ENCODE measurements at places on chromosomes 16 and 17.

DNA sequence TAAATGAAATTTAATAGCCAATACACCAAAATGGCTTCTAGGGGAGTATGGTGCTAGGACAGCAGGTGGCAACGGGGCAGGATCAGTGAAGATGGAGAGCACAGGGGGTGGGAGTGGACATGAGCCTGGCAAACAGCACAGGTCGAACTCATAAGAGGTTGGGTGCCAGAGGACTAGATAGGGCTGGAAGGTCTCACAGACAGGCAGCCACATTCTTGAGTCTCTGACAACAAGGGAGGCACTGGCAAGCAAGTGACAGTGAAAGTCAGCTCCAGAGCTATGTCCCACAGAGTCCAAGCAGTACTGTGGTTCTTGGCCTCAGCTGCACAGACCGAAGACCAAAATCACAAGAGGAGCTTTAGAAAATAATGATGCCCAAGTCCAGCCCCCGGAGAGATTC is 61.2 kb downstream of the USP31 start:
- no peak for DNase-seq

GRCh38 chr16:77793417-77793816 is 5.1 kb downstream of the VAT1L start:
- DNase-seq, result no peak

- no peak for DNase-seq
These were observed 1.4 kb downstream of the LIG3 start for GRCh38 chr17:34981538-34982241.

GRCh38 chr16:14215941-14216340 is 144.8 kb downstream of the MRTFB start:
- no peak for DNase-seq

DNA sequence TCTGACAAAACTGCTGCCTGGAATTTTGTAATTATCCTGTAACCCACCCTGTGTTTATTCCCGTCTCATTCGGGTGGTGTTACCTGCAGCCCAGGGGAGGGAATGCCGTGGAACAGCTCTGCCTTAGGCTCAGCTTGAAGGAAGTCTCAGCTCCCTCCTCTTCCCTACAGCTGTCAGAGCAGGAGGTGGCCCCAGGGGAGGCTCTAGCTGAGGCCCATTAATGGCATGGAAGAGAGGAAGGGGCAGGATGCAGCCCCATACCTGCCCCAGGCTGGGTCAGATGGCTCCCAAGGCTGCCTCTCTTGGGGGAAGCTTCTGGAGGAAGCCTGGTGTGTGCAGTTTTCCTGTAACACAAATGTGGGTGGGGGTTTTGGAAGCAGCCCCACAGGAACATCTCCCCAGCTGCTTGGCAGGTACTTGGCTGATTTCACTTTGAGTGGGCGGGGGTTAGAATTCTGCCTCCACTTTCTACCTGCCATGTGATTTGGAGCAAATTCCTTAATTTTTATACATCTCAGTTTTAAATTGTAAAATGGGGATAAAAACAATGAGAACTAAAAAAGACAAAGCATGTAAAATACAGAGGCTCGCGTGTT is 103.9 kb downstream of the MGAT5B start:
- DNase-seq, result no peak

DNA sequence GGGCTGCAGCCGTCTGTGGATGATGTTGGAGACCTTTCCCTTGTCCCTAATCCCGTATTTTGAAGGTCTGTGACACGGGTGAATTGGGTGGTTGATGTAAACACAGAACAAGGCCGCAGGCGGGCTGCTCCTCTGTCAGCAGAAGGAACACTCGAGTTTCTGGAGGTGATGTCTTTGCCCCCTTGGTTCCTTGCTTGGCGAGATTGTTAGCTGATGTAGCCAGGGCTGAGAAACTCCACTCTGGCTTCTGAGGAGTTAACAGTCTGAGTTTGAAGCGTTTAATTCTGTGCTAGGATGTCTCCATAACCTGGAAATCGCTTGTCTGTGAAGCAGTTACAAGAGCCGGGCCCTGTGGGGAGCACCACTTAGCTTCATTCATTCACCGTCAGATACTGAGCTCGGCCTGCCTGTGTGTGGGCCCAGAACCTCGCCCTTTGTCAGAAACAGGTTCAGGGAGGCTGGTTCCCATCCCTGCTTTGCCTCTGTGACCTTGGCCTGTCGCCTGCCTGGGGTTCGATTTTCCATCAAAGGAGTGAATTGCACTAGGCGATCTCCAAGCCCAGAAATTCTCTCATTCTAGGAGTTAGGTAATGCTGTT is 1.3 kb downstream of the MAPK8IP3 start:
- no peak for DNase-seq

GRCh38 chr17:55441544-55441943 is 19.9 kb upstream of the MMD start:
- no peak for DNase-seq

- no peak for DNase-seq
These were observed 25.6 kb upstream of the BHLHA9 start for GRCh38 chr17:1244606-1245012.

- DNase-seq, result no peak
These were observed 114.5 kb upstream of the CREBBP start for GRCh38 chr16:3995001-3995400.

GRCh38 chr16:55515111-55515510 is 6.2 kb downstream of the LPCAT2 start:
- DNase-seq, result no peak

GRCh38 chr17:69326377-69327059 is 415 bp downstream of the ABCA5 start:
- DNase-seq, result no peak

GRCh38 chr16:49994006-49994405 is 31.0 kb upstream of the CNEP1R1 start:
- no peak for DNase-seq
